ENCODE measurements at places on chromosomes 5 and 9. TPM values are rescaled to one million over a fixed set of nuclear protein-coding genes. Genes with fewer than 3 reads are reported as not detected.

The NUTM2F gene
- not detected for total RNA-seq

The SLC36A2 gene
- total RNA-seq: not detected

The ANKRD34B gene
- not detected for total RNA-seq

The FTMT gene
- total RNA-seq: not detected

The SH3RF2 gene
- 1.0 TPM for total RNA-seq

The TAF11L8 gene
- not detected for total RNA-seq

The OR1J2 gene
- not detected for total RNA-seq

Data from urinary bladder (tissue), 4 donors.